Activated effector memory CD4-positive, alpha-beta T cell treated with Interleukin-2 at 50 U/mL for 16 hours (primary cell): ENCODE measurements at places on chromosomes 12 and 14.

DNA sequence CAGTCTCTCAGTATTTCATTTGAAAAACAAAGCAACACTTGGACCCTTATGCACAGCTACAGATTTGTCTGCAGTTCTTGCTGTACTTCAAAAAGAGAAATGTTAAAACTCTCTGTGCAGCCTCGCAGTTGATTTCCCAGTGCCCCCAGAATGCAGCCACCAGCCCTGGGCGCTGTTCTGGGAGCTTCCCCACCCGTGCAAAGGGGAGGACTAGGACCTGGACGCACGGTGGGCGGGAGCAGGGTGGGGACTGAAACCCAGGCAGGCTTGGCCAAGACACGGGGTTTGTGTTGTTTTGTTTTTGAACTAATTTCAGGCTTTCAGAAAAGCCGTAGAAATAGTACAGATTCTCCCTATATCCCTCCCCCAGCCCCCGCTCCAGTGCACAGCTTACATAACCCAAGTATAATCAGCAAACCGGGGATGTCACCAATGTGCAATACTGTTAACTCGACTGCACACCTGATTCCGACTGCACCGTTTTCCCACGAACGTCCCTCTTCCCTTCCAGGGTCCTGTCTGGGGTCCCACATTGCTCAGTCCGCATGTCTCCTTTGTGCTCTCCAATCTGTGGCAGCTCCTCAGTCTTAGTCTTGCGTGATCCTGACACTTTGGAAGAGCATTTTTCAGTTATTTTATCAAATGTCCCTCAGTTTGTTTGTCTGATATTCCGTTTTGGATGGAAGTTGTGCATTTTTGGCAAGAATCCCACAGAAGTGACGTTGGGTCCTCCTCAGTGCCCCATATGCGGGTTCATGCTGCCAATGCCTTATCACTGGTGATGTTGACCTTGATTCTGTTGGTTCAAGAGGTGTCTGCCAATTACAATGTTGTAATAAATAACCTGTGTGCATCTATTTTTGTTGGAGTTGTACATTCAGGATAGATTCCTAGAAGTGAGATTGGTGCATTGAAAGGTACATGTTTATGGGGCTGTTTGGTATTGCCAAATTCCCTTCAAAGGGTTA, 95.9 kb downstream of the SETD3 start:
- no peak for DNase-seq

- no peak for DNase-seq
Measured at GRCh38 chr14:58873228-58873953, 235.6 kb downstream of the DACT1 start.

- no peak for DNase-seq
Measured at GRCh38 chr14:99731547-99732435, 47.7 kb downstream of the CYP46A1 start.

DNA sequence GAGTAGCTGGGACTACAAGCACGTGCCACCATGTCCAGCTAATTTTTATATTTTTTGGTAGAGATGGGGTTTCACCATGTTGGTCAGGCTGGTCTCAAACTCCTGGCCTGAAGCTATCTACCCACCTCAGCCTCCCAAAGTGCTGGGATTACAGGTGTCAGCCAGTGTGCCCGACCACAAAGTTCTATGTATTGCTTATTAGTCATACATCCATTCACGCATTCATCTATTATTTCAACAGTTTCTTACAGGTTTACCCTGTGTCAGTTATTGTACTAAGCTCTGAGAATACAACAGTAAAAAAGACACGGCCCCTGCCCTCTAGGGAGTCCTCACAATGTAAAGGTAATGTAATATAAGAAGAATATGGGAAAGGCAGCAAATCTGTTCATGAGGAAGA, 188.9 kb upstream of the BTG1 start:
- no peak for DNase-seq

DNA sequence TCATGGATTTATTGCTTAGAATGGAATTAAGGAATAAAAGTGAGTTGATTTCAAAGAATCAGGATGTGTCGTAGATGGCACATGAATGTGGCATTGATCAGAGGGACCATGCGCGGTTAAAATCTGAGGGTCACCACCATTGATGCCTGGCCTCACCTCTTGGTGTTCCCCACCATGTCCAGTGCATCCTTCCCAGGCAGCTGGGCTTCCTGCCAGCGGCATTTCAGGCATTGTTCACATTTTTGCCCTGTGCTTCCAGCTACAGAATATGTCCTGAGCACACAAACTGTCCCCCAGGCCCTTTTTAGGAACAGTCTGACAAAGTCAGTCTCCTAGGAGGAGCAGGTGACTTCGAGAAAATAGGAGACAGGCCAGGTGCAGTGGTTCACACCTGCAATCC, 42.0 kb upstream of the TSPAN9 start:
- DNase-seq: no peak

GRCh38 chr12:24463375-24463774, 485.5 kb downstream of the BCAT1 start:
- DNase-seq: no peak

DNA sequence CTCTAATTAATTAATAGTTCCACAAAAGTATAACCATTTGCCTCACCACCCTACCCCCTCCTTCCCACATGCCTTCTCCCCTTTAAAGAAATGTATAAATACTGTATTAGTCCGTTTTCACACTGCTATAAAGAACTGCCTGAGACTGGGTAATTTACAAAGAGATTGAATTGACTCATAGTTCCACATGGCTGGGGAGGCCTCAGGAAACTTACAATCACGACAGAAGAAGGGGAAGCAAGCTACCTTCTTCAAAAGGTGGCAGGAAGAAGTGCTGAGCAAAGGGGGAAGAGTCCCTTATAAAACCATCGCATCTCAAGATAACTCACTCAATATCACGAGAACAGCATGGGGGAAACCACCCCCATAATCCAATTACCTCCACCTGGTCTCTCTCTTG, 8.2 kb upstream of the RESF1 start:
- no peak for DNase-seq

DNA sequence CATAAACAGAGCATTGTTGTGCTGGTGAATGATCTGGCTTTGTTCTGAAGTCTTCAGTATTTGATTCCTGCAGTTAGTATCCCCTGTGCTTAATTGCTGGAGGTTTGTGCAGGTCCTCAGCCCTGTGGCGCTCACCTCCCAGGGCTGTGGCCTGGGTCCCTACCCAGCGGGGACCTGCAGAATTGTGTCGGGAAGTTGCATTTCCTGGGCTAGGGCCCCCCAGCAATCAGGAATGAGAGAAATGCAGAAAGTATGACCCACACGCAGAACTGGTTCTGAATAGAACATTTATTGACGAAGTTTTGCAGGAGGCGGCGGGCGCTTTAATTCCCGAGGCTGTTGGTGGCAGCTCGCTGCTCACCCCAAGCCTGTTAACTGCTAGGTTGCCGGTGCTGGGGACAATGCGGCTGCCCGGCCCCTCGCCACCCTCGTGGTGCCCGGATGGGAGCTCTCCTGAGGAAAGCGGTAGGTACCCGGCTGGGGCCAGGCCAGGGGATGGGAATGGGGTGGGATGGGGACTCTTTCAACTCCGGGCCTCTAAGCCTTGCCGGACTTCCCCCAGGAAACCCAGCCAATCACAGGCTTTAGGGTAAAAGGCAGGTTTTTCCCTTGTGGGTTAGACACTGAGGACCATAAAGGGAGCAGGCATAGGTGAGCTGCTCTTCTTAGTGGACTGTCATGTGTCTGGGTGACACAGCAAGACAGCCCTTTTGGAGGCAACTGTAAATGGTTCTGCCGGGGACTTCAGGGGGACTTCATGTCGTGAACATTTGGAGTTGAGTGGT, 11.6 kb downstream of the PLEKHG3 start:
- DNase-seq: no peak

GRCh38 chr14:24712374-24712773, 78.4 kb upstream of the GZMB start:
- DNase-seq: no peak

DNA sequence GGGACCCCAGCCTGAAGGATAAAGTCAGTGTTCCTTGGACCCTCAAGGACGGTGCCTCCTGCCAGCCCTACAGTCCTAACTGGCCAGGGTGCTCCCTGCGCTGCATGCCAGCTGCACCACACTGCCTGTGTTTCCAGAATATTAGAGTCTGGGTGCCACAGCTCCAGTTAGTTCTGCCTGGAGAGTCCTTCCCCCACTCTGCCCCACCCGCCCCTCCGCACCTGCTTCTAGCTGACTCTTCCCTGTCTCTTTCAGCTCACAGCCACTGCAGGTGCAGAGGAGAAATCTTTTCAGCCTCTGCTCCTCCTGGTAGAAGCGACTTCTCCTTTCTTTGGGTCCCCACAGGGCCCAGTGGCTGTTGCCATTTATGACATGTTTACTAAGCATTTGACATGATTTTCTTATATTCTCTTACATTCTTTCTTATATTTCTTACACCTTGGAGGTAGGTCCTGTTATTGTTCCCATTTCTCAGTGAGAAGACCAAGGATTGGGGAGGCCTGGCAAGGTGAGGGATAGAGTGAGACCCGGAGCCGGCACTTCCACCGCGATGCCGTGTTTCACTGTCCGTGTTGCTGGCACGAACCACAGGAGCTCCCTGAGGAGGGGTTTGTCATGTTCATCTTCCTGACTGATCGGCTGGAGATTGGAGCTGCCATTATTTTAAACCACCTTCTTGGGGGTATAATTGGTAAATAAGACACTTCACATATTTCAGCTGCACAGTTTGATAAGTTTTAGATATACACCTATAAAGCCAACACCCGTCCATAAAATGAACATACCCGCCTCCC, 29.4 kb downstream of the SYNE3 start:
- no peak for DNase-seq

- no peak for DNase-seq
Measured at GRCh38 chr12:89858718-89859117, 150.1 kb upstream of the ATP2B1 start.

- DNase-seq: no peak
Measured at GRCh38 chr12:46150735-46151134, 118.1 kb downstream of the SLC38A1 start.

DNA sequence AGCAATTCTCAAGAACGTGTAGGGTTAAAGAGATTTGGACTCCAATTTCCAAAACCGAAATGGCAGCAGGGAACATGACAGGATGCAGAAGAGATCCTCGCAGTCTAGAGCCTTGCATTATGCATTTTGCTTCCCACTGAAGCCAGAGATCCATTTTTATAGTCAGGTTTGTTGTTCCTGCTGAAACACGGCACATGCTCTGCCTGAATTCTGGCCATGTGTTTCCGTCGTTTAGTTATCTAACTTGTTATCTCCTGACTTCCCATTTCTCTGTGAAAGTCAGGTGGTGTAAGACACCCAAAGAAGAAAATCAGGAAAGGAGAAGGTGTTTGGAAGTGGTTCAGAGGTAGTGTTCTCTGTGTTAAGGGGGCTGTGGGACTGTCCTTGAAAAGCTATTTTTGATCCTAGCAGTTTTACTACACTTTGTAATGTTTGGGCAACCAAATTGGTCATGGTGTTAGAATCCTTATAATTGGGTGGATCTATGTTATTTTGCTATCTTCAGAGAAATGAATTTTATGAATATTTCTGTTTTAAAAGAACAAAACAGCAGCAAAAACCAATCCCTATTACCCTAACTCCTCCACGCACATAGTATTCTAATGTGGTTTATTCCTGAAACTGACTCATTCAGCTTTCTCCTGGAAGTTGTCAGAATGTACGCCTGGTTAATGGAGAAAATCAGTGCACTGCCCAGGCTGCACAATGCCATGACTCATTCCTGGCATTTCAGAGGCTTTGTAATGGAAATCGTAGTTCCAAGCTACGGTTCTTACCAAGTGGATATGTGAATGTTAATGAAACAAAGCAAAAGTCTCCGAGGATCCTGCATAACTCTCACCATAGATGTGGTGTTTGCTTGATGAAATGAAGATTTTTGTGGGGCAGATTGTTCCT, 110.1 kb downstream of the SAMD4A start:
- no peak for DNase-seq

- no peak for DNase-seq
Measured at GRCh38 chr14:105436891-105437722, 17.5 kb downstream of the MTA1 start.
